ENCODE measurements at places on chromosomes 11 and 22. TPM values are rescaled to one million over a fixed set of nuclear protein-coding genes. Genes with fewer than 3 reads are reported as not detected.

The MPPED1 gene
- not detected for total RNA-seq

The MIOX gene
- total RNA-seq = 0.91 TPM

The ASCL2 gene
- not detected for total RNA-seq

The SLC22A9 gene
- total RNA-seq = not detected

The ARHGAP42 gene
- 33.2 TPM for total RNA-seq

The TYR gene
- total RNA-seq = not detected

DNA sequence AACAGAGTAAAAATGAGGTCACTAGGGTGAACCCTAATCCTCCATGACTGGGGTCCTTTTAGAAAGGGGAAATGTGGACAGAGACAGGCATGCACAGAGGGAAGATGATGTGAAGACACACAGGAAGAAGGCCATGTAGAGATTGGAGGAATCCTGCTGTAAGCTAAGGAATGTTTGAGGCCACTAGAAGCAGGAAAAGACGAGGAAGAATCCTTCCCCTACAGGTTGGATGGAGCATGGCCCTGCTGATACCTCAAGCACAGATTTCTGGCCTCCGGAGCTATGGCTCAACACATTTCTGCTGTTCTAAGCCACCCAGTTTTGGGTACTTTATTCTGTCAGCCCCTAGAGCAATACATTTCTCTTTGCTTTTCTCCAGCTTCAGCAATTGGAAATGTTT lies 486.9 kb downstream of the MIAT start:
- no peak for DNase-seq
